Posterior vena cava (tissue), 2 donors: ENCODE measurements at places on chromosomes 3 and 15. TPM values are rescaled to one million over a fixed set of nuclear protein-coding genes. Genes with fewer than 3 reads are reported as not detected.
A peak's percentile ranks its signal among the peaks of the same experiment; 100 is the strongest.

The C2CD4B gene
- 1.1 TPM for total RNA-seq

The TRPM1 gene
- total RNA-seq = not detected

The CCR3 gene
- total RNA-seq = not detected

The AP3S2 gene
- total RNA-seq = 28.7 TPM

The SNX22 gene
- total RNA-seq = not detected

The GCNT3 gene
- total RNA-seq = not detected

The IRAK2 gene
- total RNA-seq = 2.3 TPM

The GOLGA8R gene
- 8.0 TPM for total RNA-seq

The TTLL13 gene
- not detected for total RNA-seq

The NRROS gene
- total RNA-seq = 10.6 TPM

- DNase-seq = no peak
These were observed 48.5 kb upstream of the RASGRP1 start for GRCh38 chr15:38613085-38613484.

DNA sequence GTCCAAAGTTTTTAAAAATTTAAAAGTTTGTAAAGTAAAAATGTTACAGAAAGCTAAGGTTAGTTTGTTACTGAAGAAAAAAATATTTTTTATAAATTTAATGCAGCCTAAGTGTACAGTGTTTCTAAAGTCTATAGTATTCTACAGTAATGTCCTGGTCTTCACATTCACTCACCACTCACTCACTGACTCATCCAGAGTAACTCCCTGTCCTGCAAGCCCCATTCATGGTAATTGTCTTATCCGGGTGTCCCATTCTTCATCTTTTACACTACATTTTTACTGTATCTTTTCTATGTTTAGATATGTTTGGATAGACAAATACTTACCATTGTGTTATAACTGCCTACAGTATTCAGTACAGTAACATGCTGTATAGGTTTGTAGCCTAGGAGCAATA, 36.7 kb upstream of the ATP10A start:
- DNase-seq = no peak

DNA sequence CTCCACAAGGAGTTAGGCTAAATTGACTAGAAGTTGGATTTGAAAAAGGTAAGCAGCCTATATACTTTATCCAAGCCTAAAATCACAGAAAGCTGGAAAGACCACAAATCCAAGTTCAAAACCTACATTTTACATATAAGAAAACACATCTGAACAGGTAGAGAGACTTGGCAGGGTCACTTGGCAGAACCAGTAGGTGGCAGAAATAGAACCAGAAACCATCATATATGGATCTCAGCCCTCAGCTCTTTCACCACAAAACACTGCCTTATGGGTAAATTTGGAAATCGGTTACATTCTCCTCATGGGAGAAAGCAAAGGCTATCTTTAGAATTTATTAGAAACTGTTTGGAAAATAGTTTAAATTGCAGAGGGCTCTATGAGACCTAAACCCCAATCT, 44.2 kb downstream of the MKRN2 start:
- no peak for DNase-seq

GRCh38 chr15:50355619-50355905, 564 bp upstream of the GABPB1 start:
- no peak for DNase-seq

GRCh38 chr3:43233062-43233461, 53.3 kb upstream of the SNRK start:
- DNase-seq = no peak

DNA sequence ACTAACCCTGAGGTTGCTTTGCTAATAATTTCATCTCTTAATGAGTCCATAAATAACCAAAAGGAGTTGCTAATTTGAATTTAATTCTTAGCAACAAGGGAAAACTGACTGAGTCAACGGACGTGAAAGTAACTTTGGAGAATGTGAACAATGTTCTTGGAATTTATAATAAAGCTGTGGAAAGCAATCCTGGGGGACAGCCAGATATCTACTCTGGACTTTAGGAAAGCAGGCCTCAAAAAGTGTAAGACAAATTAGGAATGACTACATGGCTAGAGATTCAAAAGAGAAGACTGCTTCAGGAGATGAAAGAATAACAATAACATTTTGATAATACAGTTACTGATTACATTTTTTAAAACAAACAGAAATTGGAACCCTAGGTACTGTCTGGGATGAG, 318.4 kb upstream of the COL8A1 start:
- no peak for DNase-seq

- DNase-seq = peak; percentile 84
These were observed 26.1 kb upstream of the KBTBD8 start for GRCh38 chr3:66971891-66972551.

GRCh38 chr15:58374147-58374546, 57.6 kb upstream of the LIPC start:
- no peak for DNase-seq

DNA sequence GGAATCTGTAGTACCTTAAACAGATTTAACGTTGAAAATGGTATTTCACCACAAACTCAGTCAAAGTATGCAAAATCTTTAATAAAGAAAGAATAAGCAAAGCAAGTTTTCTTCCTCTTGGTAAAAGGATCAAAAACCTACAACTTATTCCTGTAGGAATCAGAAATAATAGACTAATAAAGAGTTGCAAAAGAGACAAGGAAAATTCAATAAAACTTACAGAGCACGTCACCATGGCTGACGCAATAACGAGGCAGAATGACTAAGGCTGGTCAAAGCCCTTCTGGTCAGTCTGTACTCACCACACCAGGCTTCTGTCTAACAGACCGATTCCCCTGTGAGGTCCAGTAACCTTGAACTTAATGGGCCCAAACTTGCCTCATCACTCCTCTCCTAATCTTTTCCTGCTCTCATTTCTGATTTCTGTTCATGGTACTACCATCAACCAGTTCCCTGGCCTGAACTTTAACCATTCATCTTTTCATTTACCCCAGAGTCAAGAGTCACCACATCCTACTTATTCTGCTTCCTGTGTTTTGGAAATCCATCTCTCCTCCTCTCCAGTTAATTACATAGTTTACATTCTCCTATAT, 5.0 kb downstream of the MASP1 start:
- no peak for DNase-seq

DNA sequence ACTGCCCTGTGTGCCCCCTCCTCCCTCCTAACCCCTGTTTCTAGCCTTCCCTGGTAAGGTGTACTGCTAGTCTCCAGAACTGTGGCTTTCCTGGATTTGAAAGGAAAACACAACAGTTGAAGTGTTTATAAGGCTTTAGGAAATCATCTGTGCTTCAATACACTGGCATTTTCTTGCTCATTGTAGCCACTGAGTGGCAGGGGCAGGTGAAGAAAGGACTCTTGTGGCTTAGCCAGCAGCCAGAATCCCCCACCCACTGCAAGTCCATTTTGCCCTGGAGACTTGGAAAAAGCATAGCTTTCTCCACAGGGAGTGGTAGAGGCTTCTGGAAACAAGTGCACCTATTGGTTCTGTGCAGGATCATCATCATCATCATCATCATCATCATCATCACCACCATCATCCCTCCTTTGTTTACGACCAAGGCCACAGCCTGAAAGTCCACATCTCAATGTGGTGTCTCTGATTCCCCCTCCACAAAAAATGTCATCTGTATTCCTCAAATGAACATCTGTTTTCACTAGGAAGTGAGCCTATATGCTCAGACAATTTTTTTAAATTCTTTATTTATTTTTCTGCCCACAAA, 33.4 kb downstream of the AQP9 start:
- no peak for DNase-seq

DNA sequence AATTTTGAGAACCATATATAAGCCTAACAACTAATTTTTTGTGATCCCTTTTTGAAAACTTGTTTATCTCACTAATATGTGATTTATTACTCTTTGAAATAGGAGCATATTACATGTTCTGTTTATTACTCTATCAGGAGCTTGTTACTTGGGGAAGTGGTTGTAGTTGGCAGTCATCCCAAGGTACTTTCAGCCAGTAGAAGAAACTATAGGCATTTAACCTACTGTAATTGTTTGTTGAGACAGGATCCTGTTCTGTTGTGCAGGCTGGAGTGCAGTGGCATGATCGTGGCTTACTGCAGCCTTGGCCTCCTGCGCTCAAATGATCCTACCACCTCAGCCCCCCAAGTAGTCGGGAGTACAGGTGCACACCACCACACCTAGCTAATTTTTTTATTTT, 195.6 kb downstream of the TCF12 start:
- DNase-seq = no peak

- no peak for DNase-seq
These were observed 30.3 kb downstream of the SLC22A14 start for GRCh38 chr3:38312356-38312755.

GRCh38 chr15:33706173-33706572, 262.1 kb upstream of the CHRM5 start:
- no peak for DNase-seq

DNA sequence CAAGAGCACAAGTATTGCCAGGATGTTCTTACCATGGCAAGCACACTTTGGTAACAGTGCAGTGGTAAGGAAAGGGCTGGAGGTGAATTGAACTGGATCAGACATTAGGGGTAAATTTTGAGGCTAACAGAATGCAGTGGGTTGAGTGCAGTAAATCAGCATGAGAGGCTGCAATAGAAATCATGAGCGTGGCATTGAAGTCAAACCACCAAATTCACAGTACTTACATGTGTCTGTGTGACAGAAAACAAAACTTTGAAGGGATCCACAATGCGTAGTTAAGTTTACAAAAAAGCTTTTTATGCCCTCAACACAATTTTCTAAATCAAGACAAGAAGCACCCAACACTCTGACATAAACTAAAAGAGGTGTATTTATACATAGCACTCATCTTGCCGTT, 428.0 kb upstream of the ARHGEF26 start:
- no peak for DNase-seq

- peak; percentile 90 for DNase-seq
These were observed 31.5 kb upstream of the FBLN2 start for GRCh38 chr3:13517253-13517977.

DNA sequence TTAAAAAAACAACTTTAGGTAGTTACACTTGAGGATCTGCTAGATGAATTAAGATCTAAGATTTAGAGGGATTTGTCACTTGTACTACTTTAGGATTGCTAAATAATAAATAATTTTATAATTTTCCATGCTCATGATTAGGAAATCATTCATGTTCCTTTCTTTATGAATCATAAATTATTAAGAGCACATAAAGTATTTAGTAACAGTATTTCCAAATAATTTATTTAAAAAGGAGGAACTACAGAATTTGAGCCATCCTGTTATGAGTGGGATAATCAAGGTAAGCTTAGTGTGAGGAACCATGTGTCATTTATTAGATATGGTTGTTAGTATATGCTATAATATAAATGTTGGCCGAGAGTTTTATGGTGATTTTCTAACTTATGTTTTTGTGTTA, 37.5 kb upstream of the C3orf38 start:
- DNase-seq = no peak
